ENCODE measurements at places on chromosomes 4 and X. TPM values are rescaled to one million over a fixed set of nuclear protein-coding genes. Genes with fewer than 3 reads are reported as not detected.
A peak's percentile ranks its signal among the peaks of the same experiment; 100 is the strongest.

GRCh38 chrX:18173494-18174180 lies 47.0 kb downstream of the BEND2 start:
- DNase-seq = no peak

DNA sequence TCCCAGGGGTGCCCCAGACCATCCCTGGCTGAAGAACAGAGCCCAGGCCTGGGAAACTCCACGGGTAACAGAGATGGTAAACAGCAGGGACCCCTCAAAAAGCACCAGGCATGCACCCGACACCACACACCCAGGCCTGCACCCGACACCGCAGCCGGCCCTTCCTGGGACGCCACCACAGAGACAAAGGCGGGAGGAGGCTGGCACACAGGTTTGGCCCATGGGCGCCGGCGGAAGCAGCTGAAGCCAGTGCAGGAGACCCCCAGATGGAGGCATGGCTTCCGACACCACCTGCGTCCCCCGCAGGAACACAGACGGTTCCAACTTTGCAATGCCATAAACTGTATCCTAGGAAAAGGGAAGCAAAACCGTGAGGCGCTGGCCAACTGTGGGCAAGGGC lies 22.3 kb downstream of the CTBP1 start:
- no peak for DNase-seq

- no peak for DNase-seq
Measured at GRCh38 chr4:5118994-5119835, 67.9 kb downstream of the STK32B start.

DNA sequence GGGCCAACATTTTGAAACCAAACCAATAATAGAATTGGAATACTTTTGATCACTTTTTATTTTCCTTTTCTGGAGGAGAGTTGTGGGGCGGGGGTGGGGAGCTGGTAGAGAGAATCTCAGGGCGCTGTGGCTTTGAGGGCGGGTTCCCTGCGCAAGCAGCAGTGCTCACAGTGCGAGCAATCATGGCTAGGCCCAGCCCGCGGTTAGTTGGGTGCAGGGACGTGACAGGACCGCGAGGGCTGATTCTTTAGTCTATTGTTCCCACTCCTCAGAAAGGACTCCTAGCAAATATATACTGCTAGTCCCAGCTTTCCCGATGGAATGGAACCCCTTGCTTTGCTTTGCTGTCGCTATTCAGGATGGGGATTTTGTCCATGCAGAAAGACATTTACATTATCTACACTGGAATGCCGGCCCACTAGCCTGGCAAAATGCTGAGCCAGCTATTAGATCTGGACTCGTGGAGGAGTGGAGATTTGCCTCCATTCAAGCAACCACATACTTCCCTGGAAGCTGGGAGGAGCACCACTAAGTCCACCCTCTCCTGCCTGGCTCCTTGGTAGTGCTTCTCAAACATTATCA lies 23.9 kb upstream of the APLN start:
- DNase-seq = no peak

GRCh38 chr4:42683393-42683792 lies 26.5 kb upstream of the ATP8A1 start:
- no peak for DNase-seq

DNA sequence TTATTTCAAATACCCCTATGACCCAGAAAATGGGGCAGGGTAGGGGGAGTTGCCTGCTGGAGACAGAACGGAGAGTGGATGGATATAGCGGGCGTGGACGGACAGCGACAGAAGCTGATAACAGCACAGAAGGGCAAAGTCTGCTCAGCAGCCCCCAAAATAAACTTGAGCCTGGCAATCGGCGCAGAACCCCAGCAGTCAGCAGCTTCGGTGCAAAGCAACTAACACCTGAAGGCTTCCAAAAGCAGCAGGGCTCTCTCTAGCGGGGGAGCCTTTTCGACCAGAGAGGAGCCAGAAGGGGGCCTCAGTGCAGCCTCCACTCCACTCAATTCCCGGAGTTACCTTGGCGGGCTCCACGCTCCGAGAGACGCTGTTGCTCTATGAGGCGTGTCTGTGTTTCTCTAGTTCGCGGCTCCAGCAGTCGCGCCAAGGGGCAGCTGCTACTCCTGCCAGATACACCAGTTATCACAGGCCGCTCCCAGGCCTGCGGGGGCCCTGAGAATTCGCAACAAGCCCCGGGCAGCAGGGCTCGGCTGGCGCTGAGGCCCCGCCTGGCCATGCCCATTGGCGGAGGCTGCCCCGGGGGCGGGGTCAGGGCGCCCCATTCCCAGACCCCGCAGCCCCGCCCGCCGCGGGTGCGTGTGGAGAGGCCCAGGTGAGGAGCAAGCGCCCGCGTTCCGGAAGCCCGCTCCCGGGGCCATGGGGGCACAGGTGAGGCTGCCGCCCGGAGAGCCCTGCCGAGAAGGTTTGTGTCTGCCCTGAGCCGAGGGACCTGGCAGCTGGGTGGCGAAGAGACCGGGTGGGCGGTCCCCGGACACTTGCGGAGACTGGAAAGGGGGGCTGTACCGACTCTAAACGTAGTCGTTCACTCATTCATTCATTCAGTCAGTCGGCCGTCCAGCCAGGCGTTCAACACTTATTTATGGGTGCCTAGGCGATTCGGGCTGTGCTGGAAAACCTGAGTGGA lies at the start of the genes CNGA1 and NIPAL1:
Gene CNGA1, minus strand, starts transcription at position 541 of the 967 bp plus-strand sequence. CDS start 63,992 bp downstream, outside the sequence.
Gene NIPAL1, plus strand, starts transcription at position 632 of the 967 bp plus-strand sequence. Its CDS starts 68 bp downstream, at position 700.
- DNase-seq = peak; percentile 89

DNA sequence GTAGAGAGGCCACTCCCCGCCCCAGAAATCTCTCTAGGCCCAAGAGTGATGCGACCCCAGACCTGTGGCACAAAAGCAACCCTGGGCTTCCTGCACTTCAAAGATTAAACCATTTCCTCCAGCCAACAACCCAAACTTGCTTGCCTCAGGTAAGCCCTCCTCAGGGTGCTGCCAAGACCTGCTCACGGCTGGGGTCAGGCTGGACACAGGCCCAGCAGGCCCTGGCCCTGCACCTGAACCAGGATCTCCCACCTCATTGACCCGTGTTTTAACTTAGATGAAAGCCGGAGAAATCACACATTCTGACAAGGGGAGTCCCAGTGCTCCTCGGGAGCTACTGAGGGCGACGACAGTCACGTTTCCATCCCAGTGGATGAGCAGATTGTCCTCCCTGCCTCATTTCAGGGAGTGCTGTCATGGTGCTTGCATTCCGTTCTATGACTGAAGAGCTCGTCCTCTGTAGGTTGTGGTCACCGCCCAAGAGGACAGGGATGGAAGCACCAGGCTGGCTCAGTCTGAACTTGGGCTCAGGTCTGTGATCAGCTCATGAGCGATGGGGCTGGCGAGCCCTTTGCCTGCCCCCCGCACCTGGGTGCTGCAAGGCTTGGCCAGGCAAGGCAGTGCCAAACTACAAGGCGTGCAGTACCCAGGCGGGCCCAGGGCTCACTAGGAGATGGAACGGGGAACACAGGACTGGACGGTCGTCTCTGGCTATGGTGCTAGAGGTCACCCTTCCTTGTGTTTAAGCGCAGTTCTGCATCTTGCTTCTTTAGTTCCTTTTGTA lies 25.9 kb downstream of the WDR1 start:
- DNase-seq = no peak

- DNase-seq = no peak
Measured at GRCh38 chr4:152530600-152530999, 5.3 kb downstream of the FBXW7 start.

Gene SLC26A1
- 0.22 TPM for total RNA-seq

Gene HAND2
- 161 TPM for total RNA-seq

Gene DGAT2L6
- not detected for total RNA-seq

Gene NBDY
- total RNA-seq = 29.9 TPM

Gene PARM1
- total RNA-seq = 74.4 TPM
